D721Med (cell line): ENCODE measurements at places on chromosomes 1 and 21.

DNA sequence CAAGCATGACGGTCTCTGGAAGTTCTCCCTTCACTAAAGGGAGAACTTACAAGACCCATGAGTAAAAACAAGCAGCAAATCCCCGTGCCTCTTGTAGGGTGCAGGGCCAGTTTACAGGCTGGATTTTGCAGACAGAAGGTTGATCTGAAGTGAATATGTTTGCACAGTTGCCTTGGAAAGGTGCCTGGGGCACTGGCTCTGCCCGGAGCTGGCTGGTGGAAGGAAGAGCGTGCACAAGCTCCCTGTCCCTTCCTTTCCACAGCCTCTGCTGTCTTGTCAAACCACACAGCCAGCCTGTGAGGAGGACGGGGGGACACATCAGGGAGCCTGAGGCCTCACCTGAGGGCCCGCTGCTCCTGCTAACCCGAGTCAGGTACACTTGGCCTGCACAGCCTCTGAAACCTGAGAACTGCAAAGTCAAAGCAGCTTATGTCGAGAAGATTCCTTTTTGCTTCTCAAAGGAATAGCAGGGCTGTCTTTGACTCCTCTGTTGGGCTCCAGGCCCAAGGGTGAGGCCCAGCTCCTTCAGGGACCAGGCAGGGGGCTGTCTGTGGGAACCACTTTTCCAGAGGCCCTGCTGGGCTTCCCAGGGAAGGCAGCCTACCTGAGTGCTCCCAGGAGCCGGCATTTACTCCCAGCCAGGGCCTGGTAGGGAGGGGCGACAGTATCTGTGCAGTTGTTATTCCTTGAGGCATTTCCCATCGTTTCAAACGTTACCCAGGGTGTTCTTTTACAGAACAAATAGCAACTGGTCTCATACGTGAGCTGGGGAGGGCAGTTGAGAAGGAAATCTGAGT, 251.5 kb downstream of the SIPA1L2 start:
- no peak for DNase-seq

DNA sequence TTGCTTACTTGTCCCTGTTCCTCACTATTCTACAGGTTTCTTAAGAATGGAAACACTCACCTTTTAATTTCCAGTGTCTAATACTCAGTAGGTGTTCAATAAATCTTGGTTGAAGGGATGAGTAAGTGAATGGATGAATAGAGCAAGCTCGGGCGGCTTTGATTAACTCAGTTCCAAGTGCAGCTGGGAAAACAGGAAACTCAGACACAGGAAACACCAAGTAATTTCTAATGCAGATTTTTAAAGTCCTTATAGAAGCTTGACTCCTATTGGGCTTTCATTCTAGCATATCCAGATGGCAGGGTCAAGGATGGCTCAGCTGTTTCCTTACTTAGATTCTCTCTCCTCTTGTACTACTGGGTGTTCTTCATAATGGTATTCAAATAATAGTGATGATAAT, 14.0 kb downstream of the CAMK1G start:
- DNase-seq = no peak

DNA sequence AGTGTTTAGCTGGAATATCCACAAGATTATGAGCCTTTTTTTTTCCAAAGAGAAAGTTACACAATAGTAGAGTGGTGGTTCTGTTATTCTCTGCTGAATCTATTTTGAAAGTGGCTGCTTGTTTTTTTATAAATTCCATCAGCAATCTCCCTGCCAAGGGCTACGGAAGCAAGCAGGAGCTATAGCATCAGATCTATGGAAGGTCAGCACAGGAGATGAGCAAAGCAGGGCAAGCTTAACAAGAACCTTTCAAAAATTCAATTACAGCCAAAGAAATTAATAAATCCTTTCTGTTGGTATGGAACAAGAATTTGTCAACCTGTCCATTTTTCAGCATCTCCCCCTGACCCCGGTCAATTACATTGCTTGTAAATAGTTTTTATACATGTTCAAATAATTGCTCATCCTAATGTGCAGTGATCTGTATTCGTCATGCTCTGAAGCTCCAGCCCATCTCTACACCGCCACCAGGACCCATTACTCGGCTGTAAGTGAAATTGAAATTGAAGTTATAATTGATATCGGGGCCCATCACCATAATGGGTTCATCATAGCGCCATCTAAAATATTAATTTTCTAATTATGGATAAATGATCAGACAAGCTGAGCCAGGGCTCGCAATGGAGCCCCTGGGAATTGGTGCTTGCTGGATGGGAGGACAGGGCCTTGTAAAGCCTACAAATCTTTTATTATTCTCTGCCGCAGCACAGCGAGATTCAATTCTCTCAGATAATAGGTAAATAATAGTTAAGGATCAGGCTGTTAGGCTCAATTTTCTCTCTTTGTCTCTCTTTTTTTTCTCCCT, 215.1 kb downstream of the ATG4C start:
- no peak for DNase-seq

DNA sequence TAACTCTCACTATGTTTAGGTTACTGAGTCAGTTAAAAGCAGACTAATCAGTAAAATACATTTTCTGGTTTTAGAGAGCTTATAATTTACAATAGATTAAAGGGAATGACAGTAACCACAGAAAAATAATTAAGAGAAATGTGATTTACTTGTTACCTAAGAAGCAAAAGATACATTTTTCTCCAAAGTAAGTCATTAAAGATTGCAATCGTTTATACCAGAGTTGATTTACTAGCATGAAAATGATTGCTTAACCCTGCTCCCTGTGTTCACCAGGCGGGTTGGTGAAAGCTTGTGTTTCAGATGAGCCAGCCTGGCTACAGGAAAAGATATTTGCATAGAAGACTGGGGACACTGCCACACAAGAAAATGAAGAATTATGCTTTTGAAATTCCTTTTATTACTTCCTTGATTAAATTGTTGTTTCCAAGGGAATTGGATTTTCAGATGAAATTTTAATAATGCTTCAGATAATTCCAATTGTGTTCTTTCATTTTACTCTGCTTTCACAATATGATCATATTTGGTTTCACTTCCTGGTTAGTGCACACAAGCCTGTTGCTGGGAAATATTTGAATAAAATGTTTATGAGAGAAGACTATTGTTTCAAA, 27.9 kb downstream of the LRRC8B start:
- no peak for DNase-seq

DNA sequence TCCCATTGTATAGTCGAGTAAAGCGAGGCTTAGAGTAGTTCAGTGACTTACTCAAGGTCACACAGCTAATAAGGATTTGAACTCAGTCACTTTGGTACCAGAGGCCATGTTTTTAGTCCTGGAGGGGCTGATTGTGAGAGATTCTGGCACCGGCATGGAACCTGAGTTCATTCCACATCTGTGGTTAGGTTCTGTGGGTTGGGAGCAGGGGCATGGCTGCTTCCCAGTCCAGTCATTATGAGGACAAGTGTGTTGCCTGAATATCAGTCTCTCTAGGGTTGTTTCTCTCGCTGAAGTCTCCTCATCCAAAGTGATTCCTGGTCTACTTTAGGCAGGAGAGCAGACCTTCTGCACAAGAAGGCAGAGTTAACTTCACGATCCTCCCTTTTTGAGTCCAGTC, 90.6 kb downstream of the C1orf94 start:
- DNase-seq = no peak
